ENCODE measurements at places on chromosomes 7 and 10.

- no peaks in the 10 kb centered on the region for H3K4me1 ChIP-seq
- no peak overlapping the region for H3K4me3 ChIP-seq
- no peak overlapping the region for H3K27ac ChIP-seq
- DNase-seq: no peak
Observed at GRCh38 chr7:35768346-35768745, 32.5 kb upstream of the SEPTIN7 start.

GRCh38 chr7:136869991-136870865 lies 1.8 kb downstream of the CHRM2 start:
- H3K27ac ChIP-seq: no peak overlapping the region
- H3K4me1 ChIP-seq: no peaks in the 10 kb centered on the region
- no peak overlapping the region for H3K4me3 ChIP-seq
- peaks cover 2% of the 10 kb centered on the region for H3K27me3 ChIP-seq
- no peaks in the 10 kb centered on the region for H3K36me3 ChIP-seq

DNA sequence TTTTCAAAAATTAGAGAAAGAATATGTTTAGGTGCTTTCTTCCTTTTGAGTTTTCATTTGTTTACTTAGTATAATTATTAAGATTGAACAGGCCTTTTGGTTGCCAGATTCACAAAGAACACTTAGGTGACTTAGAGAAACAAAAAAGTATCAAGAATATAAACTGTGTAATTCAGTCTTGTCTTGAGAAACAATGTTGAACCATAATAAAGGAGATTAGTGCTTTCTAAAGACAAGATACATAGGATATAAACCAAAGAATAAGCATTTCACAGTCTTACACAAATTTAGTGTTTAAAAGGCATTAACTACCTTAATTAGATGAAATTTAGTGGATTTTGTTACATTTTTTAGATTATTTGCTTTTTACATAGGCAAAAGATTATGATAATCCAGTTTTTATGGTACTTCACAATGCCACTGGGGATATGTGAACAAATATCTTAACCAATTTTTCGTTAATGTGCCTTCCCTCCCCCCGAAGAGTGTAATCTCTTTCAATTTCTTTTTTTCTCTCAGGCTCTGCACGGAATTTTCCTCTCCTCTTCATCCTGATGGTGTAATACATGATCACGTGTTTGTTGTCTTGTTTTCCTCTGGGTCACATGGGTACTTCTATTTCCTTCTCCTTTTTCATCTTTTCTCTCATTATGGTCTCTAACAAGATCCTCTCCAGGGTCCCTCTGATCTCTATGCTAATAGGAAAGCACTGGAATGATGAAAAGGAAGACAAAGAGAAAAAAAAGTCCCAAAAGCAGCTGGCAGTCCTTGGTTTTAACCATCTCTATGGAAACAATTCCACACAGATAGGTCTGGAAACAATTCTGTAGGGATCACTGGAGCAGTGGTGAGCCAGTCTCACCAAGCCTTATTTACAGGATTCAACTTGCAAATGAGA lies 3.7 kb upstream of the HNRNPH3 start:
- no peaks in the 10 kb centered on the region for H3K27me3 ChIP-seq
- DNase-seq: peak; percentile 64
- no peaks in the 10 kb centered on the region for H3K36me3 ChIP-seq
- peak overlapping the region; percentile 44 for H3K4me3 ChIP-seq
- peaks cover 35% of the 10 kb centered on the region for H3K4me1 ChIP-seq
- H3K27ac ChIP-seq: peak overlapping the region; percentile 100

DNA sequence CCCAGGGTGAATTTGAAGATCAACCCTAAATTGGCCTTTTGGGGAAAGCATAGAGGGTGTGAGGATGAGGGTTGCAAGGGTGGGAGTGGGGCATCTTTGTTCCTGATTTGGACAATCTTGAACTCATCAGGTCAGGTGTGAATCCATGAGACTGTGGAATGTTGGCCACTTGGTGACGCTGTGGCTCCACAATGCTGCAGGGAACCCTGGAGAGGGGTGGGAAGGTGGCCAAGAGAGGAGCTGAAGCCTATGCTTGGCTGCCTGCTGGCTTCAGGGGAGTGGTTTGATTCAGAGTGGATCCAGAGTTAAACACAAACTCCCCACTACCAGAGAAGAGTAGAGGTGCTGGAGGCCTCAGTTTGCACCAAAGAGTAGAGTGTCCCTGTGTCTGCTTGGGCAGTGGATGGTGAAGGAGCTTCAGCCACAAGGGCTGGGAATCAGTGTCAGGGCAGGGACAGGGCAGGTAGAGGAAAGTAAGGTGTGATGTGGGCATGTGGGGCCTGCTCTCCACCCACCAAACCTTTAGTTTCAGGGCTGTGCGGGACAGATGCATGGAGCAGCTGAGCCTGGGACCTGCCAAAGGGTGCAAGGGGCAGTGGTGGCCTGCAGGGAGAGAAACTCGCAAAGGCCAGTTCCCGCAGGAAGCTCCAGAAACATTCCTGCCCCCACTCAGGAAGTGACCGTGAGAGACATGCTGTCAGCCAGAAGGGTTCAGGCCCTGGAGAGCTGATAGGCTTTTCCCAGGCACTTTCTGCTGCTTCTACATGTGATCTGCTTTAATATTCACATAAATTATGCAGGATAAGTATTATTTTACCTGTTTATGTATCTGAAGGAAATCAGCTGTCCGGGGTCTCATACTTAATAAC lies 81.0 kb upstream of the PRSS58 start:
- no peak overlapping the region for H3K4me3 ChIP-seq
- H3K27ac ChIP-seq: no peak overlapping the region
- DNase-seq: no peak
- no peaks in the 10 kb centered on the region for H3K27me3 ChIP-seq
- H3K4me1 ChIP-seq: no peaks in the 10 kb centered on the region
